ENCODE measurements at places on chromosomes 12 and 14. TPM values are rescaled to one million over a fixed set of nuclear protein-coding genes. Genes with fewer than 3 reads are reported as not detected.

POTEM gene
- not detected for polyA plus RNA-seq

- no peak for DNase-seq
Observed at GRCh38 chr12:10959804-10960203, 20.7 kb upstream of the TAS2R14 start.

GRCh38 chr14:63438065-63438757, 105.0 kb downstream of the PPP2R5E start:
- peak; percentile 94 for DNase-seq

GRCh38 chr12:3105690-3106479, 28.7 kb downstream of the TSPAN9 start:
- no peak for DNase-seq

Data from GM23248 (cell line).